Endothelial cell (in vitro differentiated cells): ENCODE measurements at places on chromosomes 16 and 17. TPM values are rescaled to one million over a fixed set of nuclear protein-coding genes. Genes with fewer than 3 reads are reported as not detected.

SLC4A1 gene
- not detected for total RNA-seq

DNA sequence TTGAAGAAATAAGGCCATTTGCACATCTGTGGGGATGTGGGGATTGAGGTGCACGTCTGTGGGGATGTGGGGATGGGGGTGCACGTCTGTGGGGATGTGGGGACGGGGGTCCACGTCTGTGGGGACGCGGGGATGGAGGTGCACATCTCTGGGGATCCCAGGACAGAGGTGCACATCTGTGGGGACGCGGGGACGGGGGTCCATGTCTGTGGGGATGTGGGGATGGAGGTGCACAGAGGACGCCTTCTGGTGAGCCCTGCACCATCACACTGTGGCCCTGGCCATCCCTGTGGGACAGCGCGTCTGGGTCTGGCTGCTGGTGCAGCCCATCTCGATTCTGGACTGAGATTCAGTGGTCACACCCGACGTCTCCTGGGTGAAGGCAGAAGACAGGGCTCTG, 161.4 kb downstream of the LAT start:
- no peak overlapping the region for H3K4me3 ChIP-seq
- no peak overlapping the region for H3K27ac ChIP-seq
- no peaks in the 10 kb centered on the region for H3K36me3 ChIP-seq

- DNase-seq, result no peak
- H3K27me3 ChIP-seq, result peaks cover 7% of the 10 kb centered on the region
- H3K36me3 ChIP-seq, result no peaks in the 10 kb centered on the region
- H3K4me3 ChIP-seq, result no peak overlapping the region
These were observed 59.8 kb downstream of the MGAT5B start for GRCh38 chr17:76927982-76928381.

GRCh38 chr16:11877374-11877773, 26.0 kb upstream of the RSL1D1 start:
- peaks cover 11% of the 10 kb centered on the region for H3K36me3 ChIP-seq
- no peak for DNase-seq
- peaks cover 2% of the 10 kb centered on the region for H3K27me3 ChIP-seq

ADCY9 gene
- 3.3 TPM for total RNA-seq

GRCh38 chr17:61245706-61246135, 153.9 kb upstream of the TBX2 start:
- no peaks in the 10 kb centered on the region for H3K27me3 ChIP-seq
- no peak overlapping the region for H3K4me3 ChIP-seq

DNA sequence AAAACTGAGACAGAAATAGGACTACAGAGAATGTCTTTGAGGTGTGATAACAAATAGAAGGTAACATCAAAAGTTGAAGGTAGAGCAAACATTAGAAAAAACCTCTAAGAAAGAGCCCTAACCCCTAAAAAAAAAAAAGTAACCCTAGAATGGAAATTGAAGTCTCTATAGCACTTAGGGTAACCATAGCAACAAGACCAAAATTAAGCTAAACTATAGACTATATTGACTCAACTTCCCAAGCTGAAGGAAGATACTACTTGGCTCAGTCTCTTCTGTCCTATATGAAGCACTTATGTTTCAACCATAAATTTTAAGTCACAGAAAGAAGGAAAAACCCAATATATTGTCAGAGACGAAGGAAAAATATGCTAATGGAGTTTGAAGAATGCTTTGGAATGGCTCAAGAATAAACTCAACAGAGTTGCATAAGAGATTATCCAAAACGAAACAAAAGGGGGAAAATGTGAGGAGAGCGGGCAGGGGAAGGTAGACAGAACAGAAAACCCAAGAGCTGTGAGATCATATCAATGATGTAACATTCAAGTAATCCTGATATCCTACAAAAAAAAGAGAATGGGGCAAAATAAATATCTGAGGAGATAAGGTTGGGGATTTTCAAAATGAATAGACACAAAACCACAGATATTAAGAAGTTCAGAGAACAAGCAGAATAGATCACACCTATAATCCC, 88.4 kb downstream of the USP32 start:
- H3K4me1 ChIP-seq, result peaks cover 4% of the 10 kb centered on the region
- H3K4me3 ChIP-seq, result no peak overlapping the region
- peaks cover 4% of the 10 kb centered on the region for H3K36me3 ChIP-seq
- H3K27me3 ChIP-seq, result no peaks in the 10 kb centered on the region

DNA sequence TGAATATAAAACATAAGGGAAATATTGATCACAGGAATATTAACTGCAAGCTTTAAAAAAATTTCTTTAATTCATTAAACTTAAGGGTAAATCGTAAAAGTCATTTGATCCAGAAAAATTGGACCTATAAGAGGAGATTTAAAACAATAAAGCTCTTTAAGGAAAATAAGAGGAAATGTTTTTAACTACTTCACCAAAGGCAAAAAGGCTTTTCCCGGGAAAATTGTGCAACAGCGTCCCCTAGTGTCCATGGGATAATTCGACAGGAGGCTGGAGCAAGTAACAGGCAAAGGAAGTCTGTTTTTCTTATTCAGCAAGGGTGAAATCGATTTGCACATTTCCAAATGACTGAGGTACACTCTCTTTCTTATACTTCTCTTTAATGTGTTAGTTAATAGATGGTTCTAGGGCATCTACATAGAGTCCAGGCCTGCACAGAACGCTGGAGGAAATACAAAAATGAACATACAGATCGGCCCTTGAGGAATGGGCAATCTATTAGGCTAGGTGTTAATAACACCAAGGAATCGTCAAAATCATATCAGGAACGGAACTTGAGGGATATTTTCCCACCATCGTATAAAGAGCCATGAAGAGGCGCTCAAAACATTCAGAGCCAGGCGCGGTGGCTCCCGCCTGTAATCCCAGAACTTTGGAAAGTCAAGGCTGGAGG, 61.4 kb downstream of the ZNF18 start:
- DNase-seq, result peak; percentile 70
- no peak overlapping the region for H3K27ac ChIP-seq
- no peak overlapping the region for H3K4me3 ChIP-seq
- H3K36me3 ChIP-seq, result no peaks in the 10 kb centered on the region
- no peaks in the 10 kb centered on the region for H3K27me3 ChIP-seq
- H3K4me1 ChIP-seq, result no peaks in the 10 kb centered on the region

DNA sequence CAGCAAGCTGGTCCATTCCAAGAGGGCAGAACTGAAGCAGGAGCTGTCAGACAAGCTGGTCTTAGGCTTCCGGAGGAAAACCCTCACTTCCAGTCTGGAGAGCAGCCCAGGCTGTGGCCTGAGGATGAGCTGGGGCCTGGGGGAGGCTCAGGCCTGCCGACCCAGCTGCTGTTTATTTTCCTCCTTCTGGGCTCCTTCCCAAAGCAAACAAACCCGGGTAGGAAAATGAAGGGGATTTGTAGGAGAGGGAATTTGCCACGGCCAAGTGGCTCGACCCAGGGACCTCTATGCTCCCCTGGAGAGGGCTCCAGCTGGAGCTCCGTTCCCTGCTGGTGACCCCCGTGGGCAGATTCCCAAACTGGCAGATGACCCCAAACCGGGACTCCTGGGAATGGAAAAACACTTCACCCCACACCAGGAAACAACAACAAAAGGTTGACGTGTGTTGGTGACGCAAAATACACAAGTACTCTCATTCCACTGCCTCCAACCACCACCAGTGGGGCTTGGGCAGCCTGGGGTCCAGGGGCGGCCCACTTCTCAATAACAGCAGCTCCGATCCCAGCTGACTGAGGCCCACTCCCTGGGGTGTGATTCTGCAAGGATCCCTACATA, 8.8 kb downstream of the JUP start:
- H3K27me3 ChIP-seq, result peaks cover 13% of the 10 kb centered on the region
- H3K36me3 ChIP-seq, result peaks cover 23% of the 10 kb centered on the region
- peak overlapping the region; percentile 87 for H3K27ac ChIP-seq

FAM20A gene
- total RNA-seq, result 0.44 TPM

CX3CL1 gene
- 9.2 TPM for total RNA-seq

TAOK1 gene
- total RNA-seq, result 95.5 TPM

DNA sequence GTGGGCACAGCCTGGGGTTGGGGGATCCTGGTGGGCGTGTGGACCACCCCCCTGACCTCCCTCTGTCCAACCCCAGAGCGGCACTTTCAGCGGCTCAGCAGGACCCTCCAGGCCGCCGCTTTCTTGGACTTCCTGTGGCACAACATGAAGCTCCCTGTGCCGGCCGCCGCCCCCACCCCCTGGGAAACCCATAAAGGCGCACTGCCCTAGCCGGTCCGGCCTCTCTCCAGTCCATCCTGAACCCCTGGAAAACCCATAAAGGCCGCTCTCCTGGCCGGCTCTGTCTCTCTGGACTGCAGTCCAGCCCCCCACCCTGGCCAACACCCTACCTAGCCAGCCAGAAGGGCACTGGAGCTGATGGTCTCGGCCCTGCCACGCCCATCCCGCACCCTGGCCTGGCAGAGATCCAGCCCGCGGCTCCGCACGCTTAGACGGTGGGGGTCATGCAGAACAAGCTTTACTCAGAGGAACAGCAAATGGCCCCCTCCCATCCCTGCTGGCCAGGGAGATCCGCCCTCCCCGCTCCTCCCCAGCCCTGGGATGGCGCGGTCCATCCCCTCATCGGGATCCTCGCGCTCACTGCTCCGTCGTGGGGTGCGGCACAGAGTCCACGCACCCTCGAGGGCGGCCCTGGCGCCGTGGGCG, 2.7 kb downstream of the NOXO1 start:
- peaks cover 11% of the 10 kb centered on the region for H3K4me1 ChIP-seq
- peaks cover 25% of the 10 kb centered on the region for H3K27me3 ChIP-seq

DNA sequence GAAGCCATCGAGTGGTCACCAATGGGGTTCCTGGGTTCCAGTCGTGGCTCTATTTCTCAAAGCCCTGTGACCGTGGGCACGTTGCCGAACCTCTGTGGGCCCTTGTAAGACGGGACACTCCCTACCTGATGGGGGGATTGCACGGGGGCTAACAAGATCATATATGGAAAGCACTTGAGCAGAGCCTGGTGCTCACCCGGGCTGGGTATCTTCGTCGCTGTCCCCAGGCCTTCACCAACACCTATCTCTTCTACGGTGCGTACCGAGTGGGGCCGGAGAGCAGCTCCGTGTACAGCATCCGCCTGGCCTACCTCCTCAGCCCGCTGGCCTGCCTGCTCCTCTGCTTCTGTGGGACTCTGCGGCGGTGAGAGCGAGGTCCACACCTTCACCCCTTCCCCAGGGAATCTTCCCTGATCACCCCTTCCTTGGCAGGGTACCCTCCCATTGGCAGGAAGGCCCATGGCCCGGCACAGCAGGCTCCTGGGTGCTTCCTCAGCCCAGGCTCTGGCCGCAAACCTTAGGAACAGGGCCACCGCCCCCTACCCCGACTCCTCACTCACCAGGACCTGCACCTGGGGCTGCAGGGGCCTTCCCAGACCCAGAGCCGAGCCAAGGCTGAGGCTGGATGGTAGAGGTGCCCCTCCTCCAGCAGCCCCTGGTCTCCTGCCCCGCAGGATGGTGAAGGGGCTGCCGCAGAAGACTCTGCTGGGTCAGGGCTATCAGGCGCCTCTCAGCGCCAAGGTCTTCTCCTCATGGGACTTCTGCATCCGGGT, 2.8 kb downstream of the TMC8 start:
- no peak for DNase-seq
- H3K4me1 ChIP-seq, result peaks cover 36% of the 10 kb centered on the region
- peaks cover 18% of the 10 kb centered on the region for H3K36me3 ChIP-seq
- H3K4me3 ChIP-seq, result peak overlapping the region; percentile 60
- H3K27ac ChIP-seq, result peak overlapping the region; percentile 27
- H3K27me3 ChIP-seq, result peaks cover 10% of the 10 kb centered on the region

DNA sequence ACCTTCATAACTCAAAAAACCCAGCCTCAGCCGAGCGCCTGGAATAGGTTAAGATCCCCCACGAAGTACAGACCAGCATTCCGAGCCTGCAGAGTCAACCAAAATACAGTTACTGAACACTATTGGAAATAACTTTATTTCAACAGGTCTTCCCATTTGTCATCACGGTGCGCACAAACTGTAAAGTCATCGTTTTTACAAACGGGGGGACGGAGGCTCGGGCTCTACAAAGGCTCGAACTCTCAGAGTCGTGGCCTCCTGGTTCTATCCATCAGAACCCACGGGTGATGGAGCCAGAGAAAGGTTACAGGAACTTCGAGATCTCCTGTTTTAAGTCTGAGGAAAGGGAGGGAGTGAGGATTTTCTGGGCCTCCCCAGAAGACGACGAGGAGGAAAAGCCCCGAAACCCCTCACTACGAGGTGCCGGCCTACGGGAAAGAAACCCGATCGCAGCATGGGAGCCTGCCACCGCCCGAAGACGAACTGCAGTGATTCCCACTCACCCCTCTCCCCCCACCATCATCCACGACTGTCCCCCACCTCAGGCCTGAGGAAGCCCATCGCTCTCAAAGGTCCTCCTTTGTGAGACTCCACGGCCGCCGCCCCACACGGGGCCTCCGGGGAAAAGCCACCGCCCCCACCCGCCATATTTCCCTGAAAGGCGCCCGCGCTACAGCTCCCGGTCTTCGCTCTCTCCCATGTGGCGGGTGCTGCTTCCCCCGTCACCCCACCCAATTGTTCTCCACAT, 917 bp downstream of the YWHAE start:
- H3K27ac ChIP-seq, result peak overlapping the region; percentile 99
- peak; percentile 11 for DNase-seq
- peak overlapping the region; percentile 99 for H3K4me3 ChIP-seq
- peaks cover 23% of the 10 kb centered on the region for H3K4me1 ChIP-seq

THUMPD1 gene
- 32.2 TPM for total RNA-seq

- peaks cover 5% of the 10 kb centered on the region for H3K36me3 ChIP-seq
- H3K27me3 ChIP-seq, result peaks cover 10% of the 10 kb centered on the region
- H3K4me1 ChIP-seq, result no peaks in the 10 kb centered on the region
- no peak overlapping the region for H3K4me3 ChIP-seq
These were observed 2.8 kb upstream of the MSRB1 start for GRCh38 chr16:1945559-1946391.

DNA sequence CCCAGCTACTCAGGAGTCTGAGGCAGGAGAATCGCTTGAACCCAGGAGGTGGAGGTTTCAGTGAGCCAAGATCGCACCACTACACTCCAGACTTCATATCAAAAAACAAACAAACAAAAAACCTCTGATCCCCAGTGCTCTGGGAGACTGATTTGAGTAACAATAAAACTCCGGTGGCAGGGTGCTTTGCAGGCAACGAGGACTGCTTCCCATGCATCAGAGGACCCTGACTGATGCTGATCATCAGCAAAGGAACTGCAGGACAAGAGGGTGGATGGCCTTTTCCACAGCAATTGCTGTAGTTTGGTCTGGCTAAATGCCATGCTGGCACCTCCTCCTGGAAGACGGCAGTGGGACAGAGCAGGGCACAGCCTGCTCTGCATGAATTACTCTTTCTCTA, 6.4 kb upstream of the SLC39A11 start:
- no peaks in the 10 kb centered on the region for H3K36me3 ChIP-seq
- H3K27me3 ChIP-seq, result no peaks in the 10 kb centered on the region
- peaks cover 4% of the 10 kb centered on the region for H3K4me1 ChIP-seq
- H3K27ac ChIP-seq, result no peak overlapping the region
- H3K4me3 ChIP-seq, result no peak overlapping the region

NKD1 gene
- 2.4 TPM for total RNA-seq

ADAD2 gene
- total RNA-seq, result 0.87 TPM

DNA sequence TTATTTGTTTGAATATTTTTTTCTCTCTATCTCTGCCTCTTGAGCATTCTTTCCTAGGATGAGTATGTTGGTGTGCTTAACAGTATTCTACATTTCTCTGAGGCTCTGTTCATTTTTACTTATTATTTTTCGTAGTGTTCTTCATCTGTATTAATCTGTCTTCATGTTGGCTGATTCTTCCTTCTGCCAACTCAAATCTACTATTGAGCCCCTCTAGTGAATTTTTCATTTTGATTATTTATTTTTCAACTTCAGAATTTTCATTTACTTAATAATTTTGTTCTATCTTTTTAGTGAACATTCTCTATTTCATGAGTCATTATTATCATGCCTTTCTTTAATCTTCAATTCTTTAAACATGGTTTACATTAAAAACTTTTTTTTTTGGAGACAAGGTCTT, 3.2 kb upstream of the ST6GALNAC1 start:
- DNase-seq, result no peak
- no peaks in the 10 kb centered on the region for H3K36me3 ChIP-seq
- peaks cover 17% of the 10 kb centered on the region for H3K4me1 ChIP-seq
- H3K27me3 ChIP-seq, result peaks cover 1% of the 10 kb centered on the region
- H3K27ac ChIP-seq, result no peak overlapping the region
